ENCODE measurements at places on chromosomes 2 and 18. TPM values are rescaled to one million over a fixed set of nuclear protein-coding genes. Genes with fewer than 3 reads are reported as not detected.

- no peak for DNase-seq
Observed at GRCh38 chr2:217824223-217824622, 178.6 kb downstream of the TNS1 start.

DNA sequence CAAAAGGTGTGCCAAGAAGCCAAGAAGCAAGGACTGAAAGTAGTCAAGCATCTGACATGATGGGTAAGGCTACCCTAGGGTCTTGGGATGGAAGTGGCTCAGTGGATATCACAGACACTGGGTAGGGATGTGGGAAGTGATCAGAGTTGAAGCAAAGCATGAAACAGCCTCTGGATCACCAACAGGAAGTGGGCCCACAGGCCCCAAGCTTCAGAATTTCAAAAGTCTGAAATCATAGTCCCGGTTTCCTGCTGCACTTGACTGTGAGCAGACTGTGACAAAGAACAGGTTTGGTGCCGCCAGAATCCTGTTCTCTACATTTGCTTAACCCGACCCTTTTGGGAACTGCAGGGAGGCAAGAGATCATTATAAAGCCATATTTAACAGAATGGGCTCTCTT lies 57.4 kb downstream of the SP100 start:
- DNase-seq = no peak

DNA sequence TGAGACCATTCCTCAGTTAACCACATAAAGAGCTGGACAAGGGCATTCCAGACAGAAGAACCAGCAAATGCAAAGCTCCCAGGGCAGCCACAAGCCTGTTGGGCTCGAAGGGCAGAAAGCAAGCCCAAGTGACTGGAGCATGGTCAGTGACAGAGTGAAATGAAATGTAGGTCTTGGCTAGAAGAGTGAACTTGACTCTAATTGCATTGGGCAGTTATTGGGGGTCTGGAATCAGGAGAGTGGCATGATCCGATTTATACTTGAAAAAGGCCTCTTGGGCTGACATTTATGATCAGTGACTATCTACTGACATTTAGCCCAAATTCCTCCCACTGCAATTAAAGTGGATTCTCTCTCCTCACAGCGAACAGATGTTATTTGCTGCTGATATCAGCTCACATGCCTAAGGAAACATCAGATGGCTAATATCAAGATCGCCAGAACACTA lies 152.5 kb upstream of the KLF7 start:
- no peak for DNase-seq

- DNase-seq = no peak
Observed at GRCh38 chr2:60104514-60105505, 448.6 kb downstream of the BCL11A start.

Gene SIX3
- not detected for polyA plus RNA-seq

- DNase-seq = no peak
Observed at GRCh38 chr2:55242617-55243016, 10.1 kb downstream of the RPS27A start.

Gene ERICH2
- polyA plus RNA-seq = 3.6 TPM

Gene TRIM54
- polyA plus RNA-seq = 6.4 TPM

Gene DRC1
- polyA plus RNA-seq = 3.1 TPM

- no peak for DNase-seq
Observed at GRCh38 chr2:75960472-75961009, 249.8 kb upstream of the GCFC2 start.
